Activated T-cell treated with anti-CD3 and anti-CD28 coated beads, Interleukin-2, amount 50 U/mL, for 72 hours (primary cell): ENCODE measurements at places on chromosomes 7 and 10. TPM values are rescaled to one million over a fixed set of nuclear protein-coding genes. Genes with fewer than 3 reads are reported as not detected.

- no peak for DNase-seq
Observed at GRCh38 chr7:123929655-123930054, 4.6 kb downstream of the SPAM1 start.

DNA sequence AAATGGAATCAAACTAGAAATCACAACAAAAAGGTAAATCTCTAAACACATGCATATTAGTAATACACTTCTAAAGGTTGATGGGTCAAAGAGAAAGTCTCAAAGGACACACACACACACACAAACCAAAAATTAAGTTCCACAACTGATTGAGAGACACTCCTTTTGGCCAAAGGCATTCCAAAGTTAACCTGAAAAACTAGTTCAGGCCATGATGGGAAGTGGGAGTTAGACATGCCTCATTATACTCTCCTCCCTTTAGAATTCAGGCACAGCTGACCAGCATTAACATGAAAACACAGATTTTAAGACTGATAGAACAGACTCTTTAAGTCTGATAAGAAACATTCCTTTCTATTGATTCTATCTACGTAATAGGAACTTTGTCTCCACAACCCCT lies 332.4 kb upstream of the IGFBP3 start:
- DNase-seq = no peak

- peak; percentile 65 for DNase-seq
Observed at GRCh38 chr7:150737265-150738055, at the start of gene GIMAP5. Gene GIMAP5 (plus strand): TSS chr7:150737418. CDS start chr7:150740885, 3,467 bp downstream.

DNA sequence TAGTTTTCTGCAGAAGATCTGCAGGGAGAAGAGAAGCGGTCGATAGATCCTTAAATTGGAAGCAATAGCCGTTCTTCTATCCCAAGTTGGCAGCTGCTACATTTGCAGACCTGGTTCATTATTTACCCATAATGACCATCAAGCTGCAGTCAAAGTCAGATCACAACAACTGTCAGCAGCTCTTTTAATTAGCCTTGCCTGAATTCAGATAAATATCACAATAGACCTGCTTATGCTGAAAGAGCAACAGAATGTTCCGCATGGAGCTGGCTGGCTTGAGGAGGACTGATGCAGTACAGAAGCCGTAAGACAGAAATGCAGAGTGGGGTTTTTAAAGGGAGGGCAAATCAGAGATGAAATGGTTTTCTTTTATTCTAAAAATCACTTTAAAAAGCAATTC lies 109.4 kb downstream of the HIBADH start:
- no peak for DNase-seq

Gene CPED1
- total RNA-seq = not detected

DNA sequence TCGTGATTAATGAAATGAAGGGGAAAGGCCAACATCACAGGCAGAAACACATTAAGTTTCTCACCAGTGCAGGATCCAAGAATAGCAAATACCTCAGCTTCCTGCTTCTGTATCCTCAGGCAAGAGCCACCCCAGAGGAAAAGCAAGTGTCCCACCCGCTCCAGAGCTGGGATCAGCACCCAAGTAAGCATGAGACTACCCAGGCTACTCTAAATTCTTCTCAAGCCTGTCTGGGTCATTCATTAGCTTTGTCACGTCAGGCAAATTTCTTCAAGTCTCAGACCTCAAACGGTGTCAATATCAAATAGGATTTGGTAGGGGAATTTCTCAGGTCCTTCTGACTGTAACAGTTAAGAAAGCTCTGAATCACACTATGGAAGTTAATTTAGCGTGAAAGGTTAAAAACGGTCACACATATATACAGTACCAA lies 59.0 kb downstream of the GNA12 start:
- no peak for DNase-seq

DNA sequence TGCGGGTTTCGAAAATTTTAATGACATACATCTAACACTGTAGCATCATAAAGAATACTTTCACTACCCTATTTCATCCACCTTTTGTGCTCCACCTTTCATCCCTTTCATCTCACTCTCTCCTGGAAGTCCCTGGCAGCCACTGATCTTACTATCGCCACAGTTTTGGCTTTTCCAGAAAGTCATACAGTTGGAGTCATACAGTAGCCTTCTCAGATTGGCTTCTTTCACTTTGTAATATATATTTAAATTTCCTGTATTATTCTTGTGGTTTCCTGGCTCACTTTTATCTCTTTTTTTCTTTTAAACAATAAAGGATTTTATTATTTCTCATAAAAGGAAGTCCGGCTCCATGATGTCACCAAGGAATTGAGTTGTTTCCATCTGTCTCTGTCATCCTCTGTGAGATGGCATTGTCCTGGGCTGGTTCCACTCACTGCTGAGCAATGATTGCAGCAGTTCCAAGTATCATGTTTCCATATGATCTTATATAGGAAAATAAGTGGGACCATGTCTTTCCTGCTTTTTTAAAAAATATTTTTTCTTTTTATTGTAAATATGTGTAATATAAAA lies 626.3 kb downstream of the POM121L12 start:
- DNase-seq = no peak

Gene ST8SIA6
- total RNA-seq = 0.30 TPM

Gene MARCHF5
- 29.7 TPM for total RNA-seq

GRCh38 chr7:76225379-76225778 lies 23.7 kb downstream of the SRRM3 start:
- DNase-seq = peak; percentile 30

Gene SHH
- 0.05 TPM for total RNA-seq

DNA sequence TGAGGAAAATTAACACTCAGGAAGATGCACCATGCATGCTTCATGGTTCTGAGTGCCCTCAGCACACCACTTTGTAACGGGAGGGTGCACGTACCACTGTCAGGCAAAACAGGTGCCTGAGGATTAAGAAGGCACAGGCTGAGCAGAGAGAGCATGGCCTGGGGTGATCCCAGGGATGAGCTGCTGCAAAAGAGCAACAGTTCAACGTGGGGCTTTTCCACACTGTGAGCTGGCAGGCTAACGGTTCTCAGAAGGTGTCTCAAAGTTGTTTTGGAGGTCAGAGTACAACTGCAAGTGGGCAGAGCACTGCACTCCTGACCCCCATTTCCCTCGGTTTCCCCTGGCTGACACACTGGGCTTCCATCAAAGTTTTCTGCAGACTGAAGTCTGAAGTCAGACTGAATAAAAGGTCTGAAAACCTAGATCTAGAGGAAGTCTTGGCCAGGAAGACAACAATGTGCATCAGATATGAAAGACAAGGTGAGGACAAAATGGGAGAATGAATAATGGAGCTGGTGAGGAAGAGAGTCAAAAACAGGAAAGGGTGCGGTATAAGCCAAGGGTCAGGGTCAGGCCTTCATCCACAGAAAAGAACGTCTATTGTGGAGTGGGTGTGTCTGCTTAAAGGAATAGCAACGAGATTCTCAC lies 20.5 kb downstream of the ZNF438 start:
- DNase-seq = no peak

Gene CYP2W1
- not detected for total RNA-seq

DNA sequence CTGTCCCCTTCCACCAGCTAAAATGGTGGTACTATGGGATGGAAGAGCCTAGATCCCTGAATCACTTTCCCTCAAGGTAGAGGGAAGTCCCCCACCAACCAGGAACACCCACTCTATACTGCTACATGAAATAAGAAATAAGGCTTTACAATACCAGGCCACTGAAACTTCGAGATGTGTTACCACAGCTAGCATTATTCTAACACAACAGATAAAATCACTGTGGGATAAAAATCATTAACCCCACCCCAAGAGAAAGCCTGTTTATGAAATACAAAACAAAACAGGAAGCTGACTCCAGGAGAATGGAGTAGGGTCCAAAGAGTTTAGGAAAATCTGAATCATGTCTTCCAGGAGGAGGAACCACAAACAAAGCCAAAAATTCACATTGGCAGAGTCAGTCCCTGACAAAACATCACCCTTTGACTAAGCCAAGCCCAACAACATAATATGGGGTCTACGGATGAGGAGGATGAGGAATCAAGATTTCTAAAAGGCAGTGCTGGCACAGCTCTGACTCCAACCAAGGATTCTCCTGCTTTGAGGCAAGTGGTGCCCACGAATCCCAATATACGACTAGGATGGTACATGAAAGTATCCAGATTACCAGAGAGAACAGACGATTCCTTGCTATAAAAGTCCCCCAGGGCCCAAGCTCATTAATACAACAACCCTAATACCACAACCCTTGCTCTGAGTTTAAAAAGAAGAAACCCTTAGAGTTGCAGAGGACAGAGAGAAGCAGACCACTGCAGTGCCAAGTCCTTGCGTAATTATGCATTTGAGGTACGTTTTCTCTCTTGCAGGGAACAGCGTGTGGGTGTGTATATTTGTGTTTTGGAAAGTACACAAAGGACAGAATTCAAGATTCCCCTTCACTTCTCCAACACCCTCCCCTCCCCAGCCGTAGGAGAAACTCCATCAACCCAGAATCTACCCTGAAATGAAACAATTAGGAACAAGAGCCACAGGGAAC lies 23.7 kb downstream of the XPNPEP1 start:
- DNase-seq = no peak

GRCh38 chr7:126790763-126791162 lies 462.0 kb downstream of the GRM8 start:
- DNase-seq = no peak

Gene KCNH2
- 0.72 TPM for total RNA-seq

DNA sequence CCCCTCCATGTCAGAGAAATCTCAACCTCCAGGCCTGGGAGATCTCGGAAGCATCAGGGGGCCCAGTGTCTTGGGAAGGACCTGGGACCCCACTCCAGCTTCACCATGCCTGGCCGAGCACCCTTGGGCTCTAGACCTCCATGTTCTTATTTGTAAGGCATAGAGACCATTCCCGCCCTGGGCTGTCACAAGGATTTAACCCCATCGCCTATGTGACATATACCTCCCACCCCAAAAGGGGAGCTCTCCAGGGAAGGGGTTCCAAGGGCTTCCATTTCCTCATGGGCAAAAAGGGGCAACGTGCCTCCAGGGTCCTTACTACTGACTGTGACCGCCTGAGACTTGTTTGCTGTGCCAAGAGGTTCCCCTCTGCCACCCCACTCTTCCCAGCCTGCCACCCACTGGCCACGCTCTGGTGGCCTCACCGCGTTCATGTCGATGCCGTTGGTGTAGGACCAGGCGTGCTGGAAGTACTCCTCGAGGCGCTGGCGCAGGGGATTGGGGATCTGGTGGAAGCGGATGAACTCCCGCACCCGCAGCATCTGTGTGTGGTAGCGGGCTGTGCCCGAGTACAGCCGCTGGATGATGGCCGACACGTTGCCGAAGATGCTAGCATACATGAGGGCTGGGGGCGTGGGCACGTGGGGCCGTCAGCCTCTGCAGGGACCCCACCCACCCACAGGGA lies 27.5 kb downstream of the KCNH2 start:
- DNase-seq = no peak

GRCh38 chr7:924541-925231 lies 29.8 kb downstream of the ADAP1 start:
- peak; percentile 76 for DNase-seq

Gene FFAR4
- total RNA-seq = not detected

- DNase-seq = no peak
Observed at GRCh38 chr10:86123715-86124114, 242.9 kb downstream of the GRID1 start.

DNA sequence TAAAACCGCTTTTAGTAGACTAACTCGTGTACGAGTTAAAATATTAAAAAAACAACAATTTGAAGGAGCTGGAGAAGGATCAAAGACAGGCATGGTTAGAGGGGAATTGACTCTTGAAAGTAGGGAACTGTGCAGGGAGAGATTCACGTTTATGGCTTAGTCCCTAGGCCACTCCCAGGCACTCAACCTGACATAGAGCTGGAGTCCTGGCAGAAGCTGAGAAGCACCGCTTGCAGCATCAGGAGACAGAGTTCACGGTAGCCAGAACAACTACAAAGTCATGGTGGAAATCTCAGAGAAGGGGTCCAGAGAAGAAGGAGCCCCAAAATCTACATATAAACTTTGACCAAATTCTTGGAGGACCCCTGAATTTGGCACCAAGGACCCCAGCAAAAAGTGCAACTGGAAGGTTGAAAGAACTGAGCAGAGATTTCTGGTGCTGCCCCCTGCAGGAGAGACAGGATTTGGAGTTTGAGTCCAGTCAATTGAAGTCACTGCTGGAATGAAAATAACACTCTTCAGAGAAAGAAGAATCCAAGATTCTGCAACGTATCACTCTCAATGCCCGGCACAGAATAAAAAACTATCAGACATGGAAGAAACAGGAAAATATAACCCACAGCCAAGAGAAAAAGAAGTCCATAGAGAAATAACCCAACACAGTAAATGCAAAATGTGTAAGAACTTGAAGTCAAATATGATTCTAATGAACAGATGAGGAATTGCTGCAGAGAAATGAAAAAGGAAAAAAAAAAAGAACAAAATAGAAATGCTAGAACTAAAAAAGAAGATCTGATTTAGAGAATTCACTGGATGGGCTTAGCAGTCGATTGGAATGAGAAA lies 493.3 kb upstream of the PODXL start:
- peak; percentile 42 for DNase-seq

GRCh38 chr7:129804111-129804889 lies 148.5 kb downstream of the UBE2H start:
- no peak for DNase-seq

Gene ANTXRL
- not detected for total RNA-seq

Gene HGF
- total RNA-seq = not detected

DNA sequence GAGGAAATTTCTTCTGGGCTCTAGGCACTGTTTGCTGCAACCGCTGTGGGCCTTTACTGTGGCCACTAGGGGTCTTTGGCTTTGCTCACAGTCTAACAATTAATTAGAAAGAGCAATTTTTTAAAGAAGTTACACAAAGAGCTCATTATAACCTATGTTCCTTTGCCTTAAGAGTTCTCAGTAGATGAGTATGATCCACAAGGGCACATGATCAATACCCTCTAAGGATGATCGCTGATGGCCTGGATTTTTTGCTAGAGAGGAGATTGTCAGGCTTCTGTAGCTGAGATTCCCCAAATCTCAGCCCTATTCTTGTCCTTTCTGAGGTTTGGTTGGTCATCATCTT lies 80.8 kb upstream of the RHOBTB1 start:
- DNase-seq = no peak

Gene ZCWPW1
- total RNA-seq = 6.5 TPM

Gene SPAM1
- not detected for total RNA-seq

Gene VAX1
- not detected for total RNA-seq
